Activated gamma-delta T cell (primary cell): ENCODE measurements at places on chromosomes 13 and 19.

DNA sequence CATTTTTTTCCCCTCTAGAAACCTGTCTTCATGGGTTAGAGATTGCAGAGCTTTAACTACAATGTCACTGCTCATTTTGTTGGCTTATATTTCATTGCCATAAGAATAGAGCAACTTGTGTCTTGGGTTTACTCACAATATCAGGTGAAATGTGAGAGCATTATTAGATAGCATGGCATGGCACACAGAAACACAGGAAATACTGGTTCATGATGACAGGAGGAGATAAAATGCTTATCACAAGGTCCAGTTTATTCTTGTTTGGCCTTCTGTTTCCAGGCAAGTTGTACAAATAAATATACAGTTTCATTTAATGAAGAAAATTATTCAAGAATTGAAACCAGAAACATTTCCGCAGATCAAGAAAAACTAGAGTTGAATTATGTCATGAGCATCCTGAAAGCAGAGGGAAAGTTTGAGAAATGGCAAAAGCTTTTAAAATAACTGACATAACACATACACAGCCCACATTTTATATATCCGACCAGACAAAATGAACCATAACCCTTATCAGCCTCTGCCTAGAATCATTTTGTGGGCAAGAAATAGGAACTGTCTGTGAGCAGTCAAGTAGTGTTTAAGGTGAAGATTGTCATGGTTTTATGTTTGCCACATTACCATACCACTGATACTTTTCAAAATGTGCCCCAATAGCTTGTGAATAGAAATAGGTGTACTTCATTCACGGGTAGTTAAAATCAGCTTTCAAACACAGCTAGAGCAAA is 297.9 kb upstream of the ARGLU1 start:
- DNase-seq = no peak

- no peak for DNase-seq
These were observed 34.4 kb upstream of the VWA8 start for GRCh38 chr13:41995336-41995735.

- DNase-seq = no peak
These were observed 816 bp downstream of the RPS28 start for GRCh38 chr19:8321986-8322637.

- no peak for DNase-seq
These were observed 37.7 kb downstream of the GPR42 start for GRCh38 chr19:35408284-35409171.

GRCh38 chr13:63287926-63288325 is 1872.3 kb upstream of the PCDH20 start:
- no peak for DNase-seq

DNA sequence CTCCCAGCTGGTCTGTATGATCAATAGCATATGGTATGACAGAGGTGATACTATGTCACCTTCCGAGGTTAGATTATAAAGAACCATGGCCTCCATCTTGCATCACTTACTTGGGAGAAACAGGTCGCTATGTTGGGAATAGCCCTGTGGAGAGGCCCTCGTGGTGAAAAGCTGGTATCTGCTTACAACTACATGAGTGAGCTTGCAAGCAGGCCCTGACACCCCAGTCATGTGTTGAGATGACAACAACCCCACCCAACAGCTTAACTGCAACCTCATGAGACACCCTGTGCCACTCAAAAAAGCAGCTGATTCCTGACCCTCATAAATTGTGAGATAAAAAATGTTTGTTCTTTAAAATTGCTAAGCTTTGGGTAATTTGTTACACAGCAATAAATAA is 18.8 kb downstream of the MTRF1 start:
- DNase-seq = no peak

DNA sequence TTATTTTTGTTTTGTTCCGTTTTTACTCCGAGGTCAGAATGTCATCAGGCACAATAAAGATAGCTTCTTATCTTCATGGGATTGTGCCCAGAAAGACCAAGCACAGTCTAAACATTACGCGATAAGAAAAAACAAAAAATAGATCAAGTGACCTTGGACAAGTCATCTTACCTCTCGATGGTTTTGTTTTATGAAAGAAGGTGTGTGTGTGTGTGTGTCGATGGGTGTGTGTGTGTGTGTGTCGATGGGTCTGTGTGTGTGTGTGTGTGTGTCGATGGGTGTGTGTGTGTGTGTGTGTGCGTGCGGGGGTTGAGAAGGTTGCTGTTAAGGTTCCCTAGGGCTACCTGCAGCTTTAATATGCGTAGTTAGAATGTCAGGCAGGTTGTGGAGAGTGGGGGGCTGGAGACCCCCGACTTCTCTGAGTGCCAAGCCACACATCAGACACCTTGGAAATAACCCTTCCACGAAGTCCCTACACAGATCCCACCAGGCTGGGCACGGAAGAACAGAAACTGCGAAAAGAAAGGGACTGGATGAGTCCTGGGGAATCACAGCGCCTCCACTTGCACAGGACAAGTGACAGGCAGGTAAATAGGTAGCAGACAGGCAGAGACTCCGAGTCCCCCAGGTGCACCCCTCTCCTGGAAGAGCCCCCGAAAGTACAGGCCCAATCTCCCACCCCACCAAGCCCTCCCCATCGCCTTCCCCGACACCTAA is 458 bp upstream of the ATP8A2 start:
- no peak for DNase-seq

- no peak for DNase-seq
These were observed 9.1 kb upstream of the ZNF536 start for GRCh38 chr19:30363073-30363472.

DNA sequence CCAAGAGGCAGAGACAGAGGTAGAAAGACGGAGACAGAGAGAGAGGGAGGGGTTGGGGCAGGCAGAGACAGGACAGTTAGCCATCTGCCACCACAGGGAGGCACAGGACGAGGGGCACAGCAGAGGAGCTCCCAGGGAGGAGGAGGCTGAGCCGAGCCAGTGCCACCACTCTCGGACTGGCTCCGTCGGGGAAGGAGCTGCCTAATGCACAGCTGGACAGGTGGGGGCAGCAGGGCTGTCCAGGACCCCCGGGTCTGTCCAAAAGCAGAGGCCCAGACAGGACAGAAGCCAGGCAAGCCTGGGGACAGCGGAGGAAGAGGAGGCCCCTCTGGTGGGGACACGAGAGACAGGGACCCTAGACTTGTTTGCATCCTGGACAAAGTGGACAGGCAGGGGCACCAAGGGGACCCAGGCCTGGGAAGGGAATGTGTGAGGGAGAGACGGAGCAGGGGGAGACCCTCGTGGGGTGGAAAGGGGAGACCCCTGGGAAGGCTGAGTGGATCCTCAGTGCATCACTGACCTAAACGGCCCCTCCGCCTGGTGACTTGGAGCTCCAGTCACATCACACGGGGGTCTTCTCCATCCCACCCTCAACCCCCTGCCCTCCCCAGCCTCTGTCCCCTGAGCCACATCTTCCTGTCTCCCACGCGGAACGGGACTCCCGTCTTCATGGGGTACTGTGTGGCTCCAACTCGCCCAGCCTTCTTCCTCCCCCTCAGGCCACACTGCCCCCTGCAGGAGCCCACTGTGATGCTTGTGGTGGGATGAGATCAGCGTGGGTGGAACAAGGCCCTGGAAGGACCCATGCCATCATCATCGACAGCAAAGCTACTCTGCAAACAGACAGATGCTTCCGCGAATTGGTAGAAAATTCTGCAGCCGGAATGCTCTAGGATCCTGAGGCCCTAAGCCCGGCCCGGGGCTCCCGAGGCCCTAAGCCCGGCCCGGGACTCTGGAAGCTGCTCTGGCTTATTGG is 915 bp downstream of the F10 start:
- no peak for DNase-seq
